Foreskin melanocyte (primary cell): ENCODE measurements at places on chromosomes 7 and 10.

DNA sequence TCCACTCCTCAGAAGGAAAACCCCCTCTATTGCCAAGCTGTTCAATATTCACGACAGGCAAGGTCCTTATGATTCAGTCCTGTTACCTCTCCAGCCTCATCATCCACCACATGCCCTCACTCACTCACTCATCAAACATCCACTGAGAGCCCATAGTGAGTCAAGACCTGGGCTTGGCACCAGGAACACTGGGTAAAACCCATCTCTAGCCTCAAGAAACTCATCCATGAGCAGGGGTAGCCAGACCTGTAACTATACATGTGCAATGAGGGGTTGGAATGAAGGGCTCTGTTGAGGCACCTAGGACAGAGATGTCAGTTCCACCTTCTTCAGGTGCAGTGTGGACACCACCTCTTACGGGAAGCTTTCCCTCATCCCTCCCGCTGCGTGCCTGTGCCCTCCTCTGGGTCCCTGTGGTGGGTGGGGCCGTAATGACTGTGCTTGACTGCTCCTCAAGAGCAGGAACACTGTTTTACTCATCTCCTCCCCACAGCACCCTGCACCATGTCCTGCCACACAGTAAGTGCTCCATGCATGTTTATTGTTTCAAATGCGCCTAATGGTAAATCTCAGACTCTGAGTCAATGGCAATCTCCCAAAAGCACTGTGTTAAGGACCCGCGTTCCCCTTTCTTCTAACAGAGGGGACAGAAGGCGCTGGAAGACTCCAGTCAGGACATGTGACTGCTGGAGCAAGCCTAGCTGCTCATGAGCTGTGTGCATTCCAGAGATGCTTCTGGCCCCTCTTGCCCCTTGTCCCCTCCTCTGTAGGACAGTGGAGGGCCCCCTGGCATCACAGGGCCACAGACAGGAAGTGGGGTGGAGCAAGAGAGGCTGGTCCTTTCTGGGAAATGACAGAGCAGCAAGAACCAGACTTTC is 95.4 kb downstream of the HIPK2 start:
- no peak for DNase-seq

DNA sequence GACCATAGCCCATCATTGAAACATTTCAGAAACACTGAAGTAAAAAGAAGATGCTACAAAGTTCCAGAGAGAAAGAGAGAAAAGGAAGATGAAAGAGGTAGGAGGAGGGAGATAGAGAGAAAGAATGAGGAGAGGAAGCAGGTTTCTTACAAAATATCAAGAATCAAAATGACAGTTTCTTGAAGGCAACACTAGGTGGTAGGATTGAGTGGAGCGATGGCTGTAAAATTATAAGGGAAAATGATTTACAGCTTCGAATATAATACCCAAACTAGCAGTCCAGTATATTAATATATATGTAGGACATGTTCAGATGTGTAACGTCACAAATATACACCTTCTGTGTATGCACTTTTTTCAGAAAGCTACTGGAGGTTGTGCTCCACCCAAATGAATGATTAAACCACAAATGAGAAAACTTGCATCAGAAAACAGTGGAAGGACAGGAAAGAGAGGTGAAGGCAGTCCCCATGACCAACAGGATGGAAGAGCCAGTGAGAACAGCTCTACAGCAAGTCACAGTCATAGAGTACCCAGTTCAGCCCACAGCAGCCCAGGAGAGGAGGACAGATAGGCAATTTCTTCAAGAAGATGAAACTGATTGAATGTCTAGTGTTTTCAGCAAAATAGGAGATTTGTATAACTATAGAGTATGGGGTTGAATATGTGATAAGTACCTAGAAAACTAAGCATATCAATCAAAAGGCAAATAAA is 151.5 kb upstream of the TARP start:
- DNase-seq = no peak

DNA sequence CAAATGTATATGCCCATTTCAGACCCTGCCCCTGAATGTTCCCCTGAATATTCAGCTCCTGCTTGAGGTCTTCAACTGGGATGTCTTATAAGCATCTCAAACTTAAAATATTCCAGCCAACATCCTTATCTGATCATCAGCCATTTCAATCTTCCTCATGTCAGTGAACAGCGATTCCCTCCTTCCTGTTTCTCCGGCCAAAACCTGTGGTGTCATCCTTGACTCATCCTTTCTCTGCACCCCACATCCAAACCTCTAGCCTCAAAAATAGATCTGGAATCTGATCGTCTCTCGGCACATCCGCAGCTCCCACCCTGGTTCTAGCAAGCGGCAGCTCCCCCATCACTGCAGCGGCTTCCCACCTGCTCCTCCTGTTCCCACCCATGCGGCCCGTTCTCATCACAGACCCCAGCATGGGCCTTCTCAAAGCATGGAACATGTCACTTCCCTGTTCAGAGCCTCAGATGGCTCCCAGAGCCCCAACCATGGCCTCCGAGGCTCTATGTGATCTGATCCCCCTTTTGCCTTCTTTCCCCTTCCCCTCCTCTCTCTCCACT is 165.7 kb downstream of the HECW1 start:
- no peak for DNase-seq

- DNase-seq = no peak
Observed at GRCh38 chr10:78148961-78149612, 115.4 kb downstream of the RPS24 start.

DNA sequence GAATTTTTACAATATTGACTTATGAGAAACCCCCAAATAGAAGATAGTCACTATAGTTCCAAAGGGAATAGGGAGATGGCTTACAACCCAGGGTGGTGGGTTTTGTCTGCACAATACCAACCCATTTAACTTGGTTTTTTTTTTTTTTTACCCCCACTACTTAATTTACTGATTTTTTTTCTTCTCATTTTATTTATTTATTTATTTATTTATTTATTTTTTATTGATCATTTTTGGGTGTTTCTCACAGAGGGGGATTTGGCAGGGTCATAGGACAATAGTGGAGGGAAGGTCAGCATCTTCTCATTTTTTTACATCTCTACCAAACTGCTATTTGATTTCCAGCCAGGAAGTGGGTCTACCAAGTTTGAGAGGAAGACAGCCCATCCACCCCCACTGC is 77.9 kb downstream of the FAM204A start:
- DNase-seq = no peak

DNA sequence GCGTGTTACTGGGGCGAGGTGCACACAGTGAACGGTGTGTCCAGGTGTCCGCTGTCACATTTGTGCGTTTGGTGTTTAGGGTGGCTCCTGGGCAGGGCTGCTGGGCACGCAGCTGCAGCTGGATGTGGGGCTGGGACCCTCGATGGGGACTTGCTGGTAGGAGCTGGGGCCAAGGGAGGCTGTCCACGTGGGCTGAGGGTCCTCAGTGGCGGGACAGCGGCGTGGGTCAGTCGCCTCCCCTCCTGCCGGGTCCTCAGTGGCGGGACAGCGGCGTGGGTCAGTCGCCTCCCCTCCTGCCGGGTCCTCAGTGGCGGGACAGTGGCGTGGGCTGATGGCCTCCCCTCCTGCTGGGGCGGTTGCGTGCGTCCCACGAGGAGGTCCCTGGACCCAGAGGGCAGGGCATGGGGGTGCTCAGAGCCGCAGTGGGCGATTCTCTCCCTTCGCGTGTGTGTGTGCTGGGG is 68.5 kb downstream of the INPP5A start:
- DNase-seq = no peak

- no peak for DNase-seq
Observed at GRCh38 chr7:23021596-23021995, 7.7 kb upstream of the HYCC1 start.

GRCh38 chr10:50593523-50594376 is 30.0 kb downstream of the SGMS1 start:
- peak; percentile 70 for DNase-seq

DNA sequence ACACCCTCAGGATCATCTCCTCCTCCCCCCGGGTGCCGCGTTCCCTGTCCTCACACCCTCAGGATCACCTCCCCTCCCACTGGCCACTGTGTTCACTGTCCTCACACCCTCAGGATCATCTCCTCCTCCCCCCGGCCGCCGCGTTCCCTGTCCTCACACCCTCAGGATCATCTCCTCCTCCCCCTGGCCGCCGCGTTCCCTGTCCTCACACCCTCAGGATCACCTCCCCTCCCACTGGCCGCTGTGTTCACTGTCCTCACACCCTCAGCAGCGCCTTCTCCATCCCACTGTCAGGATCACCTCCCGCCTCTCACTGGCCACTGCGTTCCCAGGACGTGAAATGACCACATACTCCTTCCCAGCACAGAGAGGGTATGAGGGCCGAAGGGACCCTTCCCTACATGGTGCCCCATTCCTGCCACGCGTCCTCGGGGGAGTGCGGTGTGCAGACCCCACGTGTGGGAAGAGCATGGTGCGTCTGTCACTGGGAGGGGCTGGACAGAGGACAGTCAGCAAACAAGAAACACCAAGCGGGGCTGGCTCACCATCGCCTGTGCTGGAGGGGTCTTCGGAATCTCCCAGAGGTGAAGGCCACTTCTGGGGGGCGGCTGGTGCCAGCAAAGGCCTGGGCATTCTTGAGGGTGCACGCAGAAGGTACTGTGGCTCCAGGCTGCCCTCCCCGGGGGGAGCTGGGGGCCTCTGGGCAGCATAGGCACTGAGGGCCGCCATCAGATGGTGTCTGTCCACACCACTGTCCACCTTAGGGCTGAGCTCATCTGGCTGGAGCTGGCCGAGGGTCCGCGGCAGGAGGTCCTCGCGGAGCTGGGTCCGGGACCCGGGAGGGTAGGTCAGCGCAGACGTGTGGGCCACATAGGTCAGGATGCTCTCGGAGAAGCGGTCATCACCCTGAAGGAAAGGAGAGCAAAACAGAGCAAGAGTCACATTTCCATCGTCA is 421.0 kb downstream of the PTPRN2 start:
- DNase-seq = no peak

GRCh38 chr10:13161857-13162271 is 506 bp downstream of the MCM10 start:
- no peak for DNase-seq

DNA sequence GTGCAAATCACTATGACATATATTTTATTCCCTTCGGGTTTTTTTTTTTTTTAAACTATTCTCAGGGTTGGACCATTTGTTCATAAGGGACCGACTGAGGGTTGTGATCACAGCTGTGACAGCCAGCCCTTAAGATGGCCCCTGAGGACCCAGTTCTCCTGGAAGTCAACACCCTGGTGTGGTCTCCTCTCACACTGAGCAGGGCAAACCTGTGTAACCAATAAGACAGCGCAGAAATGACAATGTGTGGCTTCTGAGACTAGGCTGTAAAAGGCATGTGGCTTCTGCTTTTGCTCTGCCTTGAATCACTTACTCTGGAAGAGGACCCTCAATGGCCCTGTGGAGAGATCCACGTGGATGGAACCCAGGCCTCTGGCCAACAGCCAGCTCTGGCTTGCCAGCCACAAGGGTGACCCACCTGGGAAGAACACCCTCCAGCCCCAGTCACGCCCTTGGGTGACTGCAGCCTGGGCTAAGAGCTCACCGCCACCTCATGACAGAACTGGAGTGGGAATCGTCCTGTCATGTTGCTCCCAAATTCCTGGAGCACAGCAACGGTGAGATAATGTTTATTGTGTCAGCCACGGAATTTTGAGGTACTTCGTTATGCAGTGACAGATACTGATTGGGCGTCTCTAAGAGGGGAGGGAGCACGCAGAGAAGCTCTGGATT is 127.1 kb downstream of the CLEC2L start:
- no peak for DNase-seq

- DNase-seq = no peak
Observed at GRCh38 chr10:6398399-6398798, 181.7 kb downstream of the PRKCQ start.

DNA sequence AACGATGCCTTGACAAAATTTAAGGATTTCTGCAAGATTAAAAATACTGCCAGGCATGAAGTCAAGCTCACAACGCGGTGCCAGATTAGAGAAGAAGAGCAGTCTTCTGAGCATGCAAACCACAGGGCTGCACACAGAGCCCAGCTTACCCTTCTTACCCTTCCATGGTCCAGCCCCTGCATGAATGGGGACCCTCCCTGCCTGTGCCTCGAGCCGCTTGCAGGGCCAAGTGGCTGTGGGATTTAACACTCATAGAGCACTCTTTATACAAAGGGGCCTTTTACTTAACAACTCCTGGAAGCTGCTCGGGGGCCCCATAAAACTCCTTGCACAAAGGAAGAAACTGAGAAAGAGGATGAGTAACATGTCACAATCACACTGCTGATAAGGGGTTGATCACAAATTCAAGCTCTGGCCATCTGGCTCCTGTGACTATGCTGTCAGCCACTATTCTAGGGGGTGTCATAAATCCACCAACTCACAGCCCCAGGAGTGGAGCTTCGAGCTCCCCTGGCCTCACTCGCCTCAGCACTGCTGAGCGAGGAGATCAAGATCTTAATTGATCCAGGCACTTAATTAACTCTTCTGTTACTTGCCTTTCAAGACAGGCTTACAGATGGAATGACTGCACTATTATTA is 514.8 kb downstream of the TNS3 start:
- DNase-seq = peak; percentile 80

DNA sequence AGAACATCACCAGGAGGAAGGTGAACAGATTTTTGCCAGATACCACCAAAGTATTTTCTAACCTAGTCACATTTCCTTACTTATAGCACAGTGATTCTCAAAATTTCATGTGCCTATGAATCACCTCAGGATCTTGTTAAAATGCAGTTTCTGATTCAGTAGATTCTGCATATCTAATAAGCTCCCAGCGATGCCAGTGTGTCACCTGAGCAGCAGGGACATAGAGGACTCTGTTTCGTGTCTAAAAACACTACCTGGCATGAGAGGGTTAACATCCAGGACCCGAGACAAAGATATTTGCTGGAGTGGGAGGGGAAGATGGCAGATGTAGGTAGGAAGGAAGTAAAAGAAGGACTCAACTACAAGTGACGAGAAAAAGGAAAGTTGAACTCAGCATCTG is 252.1 kb upstream of the KMT2E start:
- DNase-seq = no peak

DNA sequence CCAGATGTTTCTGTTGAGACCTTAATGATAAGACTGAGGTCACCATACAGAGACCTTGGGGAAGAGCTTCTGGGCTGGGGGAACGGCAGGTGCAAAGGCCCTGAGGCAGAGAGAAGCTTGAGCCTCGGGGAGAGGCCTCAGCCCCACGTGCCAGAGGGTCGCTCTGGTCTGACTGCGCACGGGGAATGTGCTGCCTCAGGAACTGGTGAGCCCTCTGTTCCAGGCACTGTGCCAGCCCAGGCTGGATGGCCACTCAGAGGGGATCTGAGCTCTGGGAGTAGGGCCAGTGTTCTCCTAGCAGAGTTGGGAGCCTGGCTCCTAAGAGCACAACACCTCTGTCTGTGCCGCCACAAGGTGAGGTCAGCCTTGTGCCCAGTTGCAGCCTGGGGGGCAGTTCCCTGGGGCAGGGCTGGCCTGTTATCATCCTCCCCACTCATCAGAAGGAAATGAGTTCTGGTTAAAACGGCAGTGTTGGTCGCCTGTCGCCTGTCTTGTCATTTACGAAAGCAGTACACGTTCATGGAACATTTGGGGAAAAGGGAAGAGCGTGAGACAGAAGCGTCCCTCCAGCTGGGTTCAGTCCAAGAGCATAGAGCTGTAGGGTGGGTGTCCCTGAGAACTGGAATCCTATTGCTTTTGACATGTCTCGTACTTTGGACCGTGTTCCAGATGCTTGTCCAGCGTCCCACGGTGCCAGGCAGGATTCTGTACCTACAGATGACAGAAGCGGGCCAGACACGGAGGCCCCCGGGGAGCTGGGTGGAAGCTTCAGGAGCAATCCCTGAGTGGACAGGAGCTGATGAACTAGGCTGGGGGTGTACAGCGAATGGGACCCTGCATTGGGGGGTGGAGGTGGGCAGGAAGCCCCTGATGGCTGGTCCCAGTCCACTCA is 4.3 kb downstream of the TTYH3 start:
- DNase-seq = no peak

GRCh38 chr10:28981007-28981406 is 303.7 kb downstream of the BAMBI start:
- DNase-seq = no peak

GRCh38 chr10:70440296-70441160 is 953 bp downstream of the NODAL start:
- DNase-seq = no peak
